Stimulated activated CD4-positive, alpha-beta T cell treated with anti-CD3 and anti-CD28 coated beads, Interleukin-4, amount 100 ng/mL, for 4 hours (primary cell): ENCODE measurements at places on chromosomes 13 and 19.

DNA sequence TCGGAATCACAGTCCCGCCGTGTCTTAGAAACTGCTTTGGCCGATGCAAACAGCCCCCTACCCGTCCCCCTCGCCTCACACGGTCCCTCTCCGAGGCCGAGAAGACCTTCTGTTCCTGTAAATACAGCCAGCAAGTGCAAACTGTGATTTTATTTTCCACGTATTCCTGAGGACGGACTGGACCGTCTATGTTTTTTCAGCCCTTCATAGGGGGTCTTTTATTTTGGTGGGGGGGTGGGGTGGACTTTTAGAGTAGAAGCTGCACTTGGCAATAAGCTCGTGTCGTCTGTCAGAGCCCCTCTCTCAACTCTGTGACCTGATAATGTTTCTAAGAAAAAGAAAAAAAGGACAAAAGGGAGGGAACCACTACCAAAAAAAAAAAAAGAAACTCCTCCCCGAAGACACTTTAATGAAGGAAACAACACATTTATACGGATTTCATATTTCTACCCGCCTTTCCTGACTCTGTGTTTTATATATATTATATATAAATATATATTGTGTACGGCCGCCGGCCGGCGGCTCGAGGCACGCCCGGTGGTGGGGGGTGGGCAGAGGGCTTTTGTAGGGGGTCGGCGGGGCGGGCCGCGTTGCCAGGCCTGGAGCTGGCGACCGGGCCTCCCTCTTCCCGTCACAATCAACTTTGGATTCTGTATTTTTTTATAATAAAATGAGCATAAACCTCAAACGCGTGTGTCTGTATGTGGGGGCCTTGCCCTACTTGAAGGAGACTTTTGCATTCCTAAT, 15.2 kb downstream of the EFNA2 start:
- no peak for DNase-seq

DNA sequence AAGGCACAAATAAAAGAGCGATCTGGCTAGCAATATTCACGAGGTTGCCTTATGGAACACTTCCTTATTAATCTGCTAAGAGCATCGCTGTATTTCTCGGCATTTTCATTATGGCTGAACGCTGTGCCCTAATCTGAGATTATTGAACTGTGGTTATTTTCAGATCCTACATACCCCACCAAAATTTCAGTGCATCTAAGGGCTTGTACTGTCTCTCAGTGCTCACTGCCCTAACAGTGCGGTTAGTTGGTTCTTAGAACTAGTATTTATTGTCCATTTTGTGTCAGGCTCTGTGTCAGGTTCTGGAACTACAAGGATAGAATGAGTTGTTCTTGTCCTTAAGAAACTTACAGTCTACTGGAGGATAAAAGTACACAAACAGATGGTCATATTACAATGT, 51.6 kb downstream of the FLT3 start:
- no peak for DNase-seq

- DNase-seq = no peak
Observed at GRCh38 chr13:104310861-104311260, 1244.6 kb upstream of the SLC10A2 start.

DNA sequence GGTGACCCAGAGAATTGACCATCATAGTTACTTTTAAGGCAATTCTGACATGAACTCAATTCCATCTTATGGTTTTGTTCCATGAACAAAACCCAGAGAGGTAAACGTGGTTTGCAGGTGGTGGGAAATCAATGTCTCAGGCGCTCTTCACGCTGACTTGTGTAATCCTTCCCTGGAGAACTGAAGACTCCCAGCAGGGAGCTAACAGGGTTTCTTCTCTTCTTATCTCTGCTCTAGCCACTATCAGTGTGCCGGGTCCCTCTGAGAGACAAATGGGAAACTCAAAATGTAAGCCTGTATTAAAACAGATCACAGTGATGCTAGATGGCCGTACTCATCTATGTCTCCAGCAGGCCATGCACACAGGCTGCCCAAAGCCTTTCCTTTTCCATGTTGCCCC, 57.6 kb upstream of the ARGLU1 start:
- no peak for DNase-seq

DNA sequence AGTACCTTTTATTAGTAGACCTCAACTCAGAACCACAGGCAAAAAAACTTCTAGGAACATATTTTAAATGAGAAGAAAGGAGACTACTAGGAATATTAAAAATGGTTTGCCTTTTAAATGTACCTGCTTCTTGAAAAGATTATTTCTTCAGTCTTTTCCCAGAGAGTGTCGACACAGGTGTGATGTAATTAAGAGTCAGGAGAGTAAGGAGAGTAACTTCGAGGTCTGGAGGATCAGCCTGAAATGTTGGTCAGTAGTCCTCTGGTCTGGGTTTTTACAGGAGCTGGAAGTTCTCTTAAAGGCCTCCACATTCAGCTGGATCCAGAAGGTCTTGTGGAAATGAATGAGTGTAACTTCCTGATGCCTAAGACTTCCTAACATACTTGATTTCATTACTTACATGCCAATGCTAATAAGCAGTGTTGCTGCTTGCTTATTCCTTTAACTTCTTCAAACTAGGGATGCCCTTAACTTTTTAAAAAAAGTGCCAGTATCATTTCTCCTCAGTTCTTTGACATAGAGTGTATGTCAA, at the start of gene KCTD4:
Gene KCTD4, minus strand, starts transcription at position 345 of the 532 bp plus-strand sequence. CDS start 6,478 bp downstream, outside the sequence.
- no peak for DNase-seq

DNA sequence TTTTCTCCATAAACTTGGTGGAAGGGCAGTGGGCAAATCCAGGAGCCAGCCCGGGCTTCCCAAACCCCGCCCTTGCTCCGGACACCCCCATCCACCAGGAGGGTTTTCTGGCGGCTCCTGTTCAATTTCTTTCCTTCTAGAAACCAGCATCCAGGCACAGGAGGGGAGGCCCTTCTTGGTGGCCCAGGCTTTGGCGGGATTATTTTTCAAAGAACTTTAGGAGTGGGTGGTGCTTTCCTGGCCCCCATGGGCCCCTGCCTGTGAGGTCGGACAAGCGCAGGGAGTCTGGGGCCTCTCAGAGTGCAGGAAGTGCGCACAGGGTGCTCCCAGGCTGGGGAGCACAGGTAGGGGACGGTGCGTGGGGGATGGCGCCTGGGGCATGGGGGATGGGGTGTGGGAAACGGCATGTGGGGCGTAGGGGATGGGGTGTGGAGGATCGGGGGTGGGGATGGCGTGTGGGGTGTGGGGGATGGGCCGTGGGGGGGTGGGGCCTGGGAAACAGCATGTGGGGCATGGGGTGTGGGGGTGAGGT, 396 bp downstream of the F7 start:
- no peak for DNase-seq

DNA sequence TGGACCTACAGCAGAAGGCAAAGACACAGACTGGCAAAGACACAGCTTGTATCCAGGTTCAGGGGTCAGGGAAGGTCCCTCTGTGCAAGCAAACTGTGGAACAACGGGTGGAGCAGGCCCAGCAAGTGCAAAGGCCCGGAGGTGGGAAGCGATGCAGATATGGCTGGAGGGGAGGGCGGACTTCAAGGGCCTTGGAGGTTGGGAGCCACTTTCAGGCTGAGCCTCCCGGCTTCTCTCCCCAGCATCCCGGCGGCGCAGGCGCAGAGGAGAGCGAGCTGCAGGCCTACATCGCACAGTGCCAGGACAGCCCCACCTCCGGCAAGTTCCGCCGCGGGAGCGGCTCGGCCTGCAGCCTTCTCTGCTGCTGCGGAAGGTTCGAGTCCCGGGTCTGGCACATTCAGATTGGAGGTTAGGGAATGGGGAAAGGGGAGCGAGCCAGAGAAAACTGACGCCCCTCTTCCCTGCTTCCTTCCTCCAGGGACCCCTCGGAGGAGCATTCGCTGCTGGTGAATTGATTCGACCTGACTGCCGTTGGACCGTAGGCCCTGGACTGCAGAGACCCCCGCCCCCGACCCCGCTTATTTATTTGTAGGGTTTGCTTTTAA, 2.1 kb upstream of the PNPLA6 start:
- DNase-seq = no peak

- no peak for DNase-seq
Observed at GRCh38 chr13:48866249-48866648, 109.5 kb upstream of the FNDC3A start.

DNA sequence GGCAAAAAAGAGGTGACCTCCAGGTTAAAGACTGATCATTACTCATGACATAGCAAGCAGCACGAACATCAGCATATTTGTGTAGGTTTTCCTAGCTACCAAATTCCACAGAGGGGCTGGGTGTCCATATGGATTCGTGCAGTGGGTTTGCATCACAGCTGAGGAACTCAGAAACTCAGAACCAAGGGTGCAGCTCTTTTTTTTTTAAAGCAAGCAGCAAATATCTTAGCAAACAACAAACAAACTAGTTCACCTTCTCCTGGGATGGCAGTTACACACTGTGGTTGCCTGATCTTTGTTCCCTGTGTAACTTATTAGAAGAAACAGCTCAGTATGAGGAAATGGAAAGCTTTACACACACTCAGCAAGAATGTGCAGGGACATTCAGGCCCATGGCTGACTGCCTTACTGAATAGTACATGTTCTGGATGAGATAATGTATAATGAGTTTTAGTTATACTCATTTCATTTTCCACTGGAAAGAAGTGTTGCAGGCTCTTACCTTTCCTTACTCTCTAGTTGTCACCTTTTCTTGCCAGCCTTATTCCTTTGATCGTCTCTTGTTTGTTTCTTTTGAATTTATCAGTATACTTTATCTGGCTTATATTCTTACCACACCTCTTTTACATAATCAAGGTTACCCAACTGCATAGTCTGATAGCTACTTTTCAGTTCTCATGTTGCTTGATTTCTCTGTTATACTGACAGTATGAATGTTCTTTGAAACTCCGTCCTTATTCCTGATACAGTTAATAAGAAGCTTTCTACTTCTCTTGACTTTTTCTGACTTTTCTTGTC, 4.3 kb downstream of the NDFIP2 start:
- DNase-seq = peak; percentile 39

DNA sequence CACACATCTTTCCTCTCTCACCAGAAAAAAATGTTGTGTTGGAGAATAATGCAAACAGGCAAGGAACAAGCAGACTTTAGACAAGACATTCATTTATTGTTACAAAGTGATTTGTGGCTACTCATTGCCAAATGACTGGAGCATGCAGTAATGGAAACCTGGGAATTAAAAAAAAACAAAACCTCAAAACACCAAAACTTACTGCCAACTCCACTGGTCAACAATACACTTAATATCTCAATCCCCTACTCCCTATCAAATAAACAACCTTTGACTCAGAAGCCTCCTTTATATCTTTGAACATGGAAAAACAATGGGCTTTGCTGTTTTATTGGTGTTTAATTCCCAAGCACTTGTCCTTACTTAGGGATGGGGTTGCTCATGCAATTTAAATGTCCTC, 112.8 kb downstream of the POSTN start:
- DNase-seq = no peak

GRCh38 chr13:41960211-41960636, 685 bp downstream of the VWA8 start:
- no peak for DNase-seq

DNA sequence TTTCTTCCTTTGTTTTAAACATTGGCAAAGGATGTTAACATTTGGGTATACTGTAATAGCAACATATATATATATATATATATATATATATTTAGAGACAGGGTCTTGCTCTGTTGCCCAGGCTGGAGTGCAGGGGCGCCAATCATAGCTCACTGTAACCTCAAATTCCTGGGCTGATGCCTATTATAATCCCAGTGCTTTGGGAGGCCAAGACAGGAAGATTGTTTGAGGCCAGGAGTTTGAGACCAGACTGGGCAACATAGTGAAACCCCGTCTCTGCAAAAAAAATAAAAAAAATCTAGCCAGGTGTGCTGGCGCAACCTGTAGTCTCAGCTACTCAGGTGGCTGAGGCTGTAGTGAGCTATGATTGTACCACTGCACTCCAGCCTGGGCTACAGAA, 5.4 kb downstream of the BLVRB start:
- DNase-seq = no peak
